CD4-positive, alpha-beta T cell treated with Interleukin-4 for 1 hour (primary cell): ENCODE measurements at places on chromosomes 3 and 15.

DNA sequence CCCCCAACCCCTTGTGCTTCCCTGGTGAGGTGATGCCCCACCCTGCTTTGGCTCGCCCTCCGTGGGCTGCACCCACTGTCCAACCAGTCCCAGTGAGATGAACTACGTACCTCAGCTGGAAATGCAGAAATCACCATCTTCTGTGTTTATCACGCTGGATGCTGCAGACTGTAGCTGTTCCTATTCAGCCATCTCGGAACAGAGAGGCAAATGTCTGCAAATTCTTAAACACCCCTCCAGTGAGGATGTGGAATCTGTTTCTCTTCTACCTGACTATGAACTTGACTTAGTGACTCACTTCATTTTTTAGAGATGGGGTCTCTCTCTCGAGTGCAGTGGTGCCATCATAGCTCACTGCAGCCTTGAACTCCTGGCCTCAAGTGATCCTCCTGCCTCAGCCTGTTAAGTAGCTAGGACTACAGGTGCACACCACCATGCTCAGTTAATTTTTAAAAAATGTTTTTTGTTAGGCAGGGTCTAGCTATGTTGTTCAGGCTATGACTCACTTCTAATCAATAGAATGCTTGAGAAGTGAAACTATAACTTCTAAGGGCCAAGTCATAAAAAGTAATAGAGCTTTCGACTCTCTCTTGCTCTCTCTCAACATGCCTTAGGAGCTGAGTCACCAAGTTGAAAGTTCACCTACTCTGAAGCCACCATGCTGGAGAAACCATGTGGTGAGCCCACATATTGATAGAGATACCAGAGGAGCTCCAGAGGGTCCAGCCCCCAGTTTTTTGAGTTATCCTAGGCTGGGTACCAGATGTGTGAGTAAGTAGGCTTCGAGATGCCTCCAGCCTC, 11.5 kb upstream of the PARP14 start:
- no peak for DNase-seq

GRCh38 chr15:92324101-92324963, 69.3 kb upstream of the ST8SIA2 start:
- no peak for DNase-seq

GRCh38 chr15:40909662-40910630, 15.7 kb downstream of the VPS18 start:
- DNase-seq, result no peak

GRCh38 chr3:141266797-141267555, 35.4 kb downstream of the PXYLP1 start:
- DNase-seq, result peak; percentile 38

GRCh38 chr3:192246847-192247559, 480.3 kb downstream of the FGF12 start:
- DNase-seq, result no peak

DNA sequence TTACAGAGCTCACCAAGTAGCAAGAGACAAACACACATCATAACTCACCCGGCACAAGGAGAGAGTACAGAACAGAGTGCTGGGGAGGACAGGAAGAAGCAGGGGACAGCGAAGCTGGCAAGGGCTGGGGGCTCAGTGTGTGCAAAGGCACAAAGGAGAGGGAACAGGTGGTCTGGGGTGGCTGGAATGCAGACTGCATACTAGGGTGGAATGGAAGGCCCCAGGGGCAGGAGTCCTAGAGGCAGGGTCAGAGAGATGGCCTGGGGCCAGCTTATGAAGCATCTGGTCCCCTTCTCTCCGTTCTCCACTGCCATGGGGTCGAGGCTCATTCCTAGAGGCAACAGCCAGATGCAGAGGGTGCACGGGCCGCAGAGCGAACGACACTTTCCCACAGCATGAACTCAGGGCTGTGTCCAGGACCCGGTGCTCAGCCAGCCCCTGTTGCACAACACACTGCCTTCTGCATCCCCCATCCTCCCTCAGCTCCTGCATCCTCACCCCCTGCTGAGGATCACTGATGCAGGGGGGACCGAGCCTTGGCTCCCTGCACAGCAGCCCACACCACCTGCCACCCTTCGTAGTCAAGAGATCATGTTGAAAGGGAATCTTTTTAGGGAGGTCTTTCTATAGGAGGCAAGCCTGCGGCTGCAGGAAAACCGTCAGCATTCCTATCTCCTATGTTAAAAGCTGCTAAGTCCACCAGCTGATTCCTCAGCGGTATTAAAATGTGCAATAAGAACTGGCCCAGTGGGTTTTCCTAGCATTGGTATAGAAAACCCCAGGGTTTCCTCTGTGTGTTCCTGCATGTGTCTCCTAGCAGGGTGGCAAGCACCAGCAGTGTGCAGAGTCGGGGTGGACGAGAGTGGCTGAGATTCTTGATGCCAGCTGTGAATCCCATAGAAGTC, 293.5 kb downstream of the UACA start:
- DNase-seq, result no peak

- DNase-seq, result no peak
These were observed 133.4 kb downstream of the TPRA1 start for GRCh38 chr3:127457094-127457475.

GRCh38 chr3:177601152-177601551, 403.9 kb upstream of the TBL1XR1 start:
- DNase-seq, result no peak
